ENCODE measurements at places on chromosomes 6 and 20. TPM values are rescaled to one million over a fixed set of nuclear protein-coding genes. Genes with fewer than 3 reads are reported as not detected.

DNA sequence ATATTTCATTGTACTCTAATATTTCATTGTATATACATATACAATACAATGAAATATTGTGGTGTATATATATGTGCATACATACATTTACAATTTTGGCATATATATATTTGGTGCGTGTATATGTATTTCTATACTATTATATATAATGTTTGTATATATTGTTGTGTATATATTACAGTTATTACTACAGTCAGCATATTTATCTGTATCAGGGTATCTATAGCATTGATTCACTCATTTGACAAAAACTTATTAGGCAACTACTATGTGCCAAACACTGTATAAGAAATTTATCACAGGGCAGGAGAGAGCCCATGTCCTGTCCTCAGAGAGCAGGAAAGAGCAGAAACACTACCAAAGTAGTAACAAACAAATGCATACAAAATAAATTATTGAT is 910.6 kb downstream of the QKI start:
- no peak overlapping the region for H3K27ac ChIP-seq
- no peak for DNase-seq
- H3K4me1 ChIP-seq: peaks cover 6% of the 10 kb centered on the region
- H3K4me3 ChIP-seq: no peak overlapping the region
- H3K36me3 ChIP-seq: no peaks in the 10 kb centered on the region
- H3K27me3 ChIP-seq: no peaks in the 10 kb centered on the region

Gene DZANK1
- total RNA-seq: 1.5 TPM

Gene OR12D2
- not detected for total RNA-seq

GRCh38 chr20:40807821-40808170 is 118.8 kb upstream of the MAFB start:
- H3K36me3 ChIP-seq: no peaks in the 10 kb centered on the region
- no peak overlapping the region for H3K4me3 ChIP-seq
- no peak overlapping the region for H3K27ac ChIP-seq
- H3K4me1 ChIP-seq: no peaks in the 10 kb centered on the region
- DNase-seq: no peak

Gene SUMO4
- 1.5 TPM for total RNA-seq

Gene SEL1L2
- total RNA-seq: not detected

GRCh38 chr6:90003069-90003795 is 109.0 kb downstream of the GJA10 start:
- H3K27ac ChIP-seq: no peak overlapping the region
- peaks cover 2% of the 10 kb centered on the region for H3K4me1 ChIP-seq
- no peak for DNase-seq
- no peaks in the 10 kb centered on the region for H3K27me3 ChIP-seq
- no peak overlapping the region for H3K4me3 ChIP-seq

Gene EBF4
- 15.2 TPM for total RNA-seq

- peaks cover 22% of the 10 kb centered on the region for H3K4me1 ChIP-seq
- H3K27ac ChIP-seq: no peak overlapping the region
- DNase-seq: no peak
- peaks cover 70% of the 10 kb centered on the region for H3K27me3 ChIP-seq
- peak overlapping the region; percentile 8 for H3K4me3 ChIP-seq
These were observed 30.0 kb downstream of the TFAP2A start for GRCh38 chr6:10384610-10385523.

DNA sequence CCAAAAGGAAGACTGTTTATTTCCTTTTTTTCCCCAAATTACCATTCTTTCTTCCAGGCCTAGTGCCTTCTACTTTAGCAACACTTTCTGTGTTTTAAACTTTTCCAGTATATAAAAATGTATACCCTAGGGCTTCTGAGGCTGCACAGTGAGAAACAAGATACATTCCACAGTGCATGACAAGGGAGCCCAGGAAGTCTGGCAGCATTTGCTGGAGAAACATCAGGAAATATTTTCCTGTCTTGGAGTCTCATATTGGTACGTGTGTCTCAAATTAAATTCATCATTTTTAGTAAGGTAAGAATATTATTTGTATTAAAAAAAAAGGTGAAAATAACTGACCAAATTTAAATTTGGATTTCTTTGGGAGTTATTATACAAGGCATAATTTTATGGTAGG is 662.6 kb downstream of the RFPL4B start:
- H3K4me1 ChIP-seq: peaks cover 69% of the 10 kb centered on the region
- H3K27me3 ChIP-seq: no peaks in the 10 kb centered on the region
- H3K4me3 ChIP-seq: no peak overlapping the region
- H3K27ac ChIP-seq: peak overlapping the region; percentile 84

- H3K27ac ChIP-seq: no peak overlapping the region
- no peak overlapping the region for H3K4me3 ChIP-seq
These were observed 104.0 kb downstream of the CD2AP start for GRCh38 chr6:47581591-47581990.

DNA sequence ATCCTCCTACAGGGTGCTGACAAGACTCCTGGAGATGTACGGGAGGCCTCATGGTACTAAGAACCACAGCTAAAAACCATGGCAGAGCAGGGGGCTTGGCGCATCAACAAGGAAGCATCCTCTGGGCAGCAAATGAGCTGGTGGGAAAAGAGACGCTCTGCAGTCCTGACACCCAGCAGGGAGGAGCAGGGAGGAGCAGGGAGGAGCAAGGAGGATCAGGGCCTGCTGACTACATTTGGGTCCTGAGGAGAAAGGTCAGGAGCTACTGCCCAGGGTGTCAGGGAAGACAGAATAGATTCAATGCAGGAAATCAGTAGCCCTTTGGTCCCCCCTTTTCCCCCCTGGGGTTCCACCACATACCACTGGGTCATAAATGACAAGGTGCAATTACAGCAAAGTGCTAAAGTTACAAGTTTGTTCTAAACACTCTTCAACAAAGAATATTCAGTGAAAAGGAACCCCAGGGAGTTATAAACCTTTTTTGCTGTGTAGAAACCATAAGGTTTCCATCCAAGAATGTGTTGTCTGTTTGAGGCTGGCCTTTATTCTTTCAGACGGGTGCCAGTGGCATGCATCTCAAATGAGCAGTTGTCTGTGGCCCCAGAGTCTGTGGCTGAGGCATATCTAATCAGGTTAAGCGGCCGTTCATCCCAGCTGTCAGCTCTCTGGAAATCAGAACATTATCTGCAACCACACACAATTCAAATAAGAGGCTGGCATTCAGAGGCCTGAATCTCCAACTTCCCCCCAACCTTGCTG is 325.0 kb downstream of the CDC5L start:
- no peaks in the 10 kb centered on the region for H3K36me3 ChIP-seq
- DNase-seq: no peak
- H3K27me3 ChIP-seq: peaks cover 6% of the 10 kb centered on the region
- no peaks in the 10 kb centered on the region for H3K4me1 ChIP-seq
- no peak overlapping the region for H3K4me3 ChIP-seq
- H3K27ac ChIP-seq: no peak overlapping the region

Gene COX4I2
- total RNA-seq: not detected

Gene CEP162
- 10.1 TPM for total RNA-seq

DNA sequence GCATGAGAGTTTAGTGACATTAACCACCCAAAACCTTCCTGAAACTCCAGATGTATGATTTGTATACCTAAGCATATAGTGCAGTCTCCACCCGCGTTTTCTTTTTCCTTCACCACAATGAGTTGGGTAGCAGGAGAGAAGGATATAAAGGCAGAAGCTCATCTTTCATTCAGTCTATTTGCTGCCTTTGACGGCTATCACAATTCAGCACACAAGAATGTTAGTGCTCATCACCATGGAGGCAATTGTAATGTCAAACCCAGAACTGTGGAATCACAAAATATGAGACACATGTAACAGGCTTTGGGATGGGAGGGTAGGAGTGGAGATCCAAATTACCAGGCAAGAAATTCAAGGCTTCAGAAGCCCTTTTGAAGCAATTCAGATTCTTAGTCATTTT is 17.6 kb downstream of the ZHX3 start:
- no peaks in the 10 kb centered on the region for H3K27me3 ChIP-seq
- no peak overlapping the region for H3K27ac ChIP-seq
- peaks cover 11% of the 10 kb centered on the region for H3K4me1 ChIP-seq
- no peaks in the 10 kb centered on the region for H3K36me3 ChIP-seq
- DNase-seq: no peak

- no peak overlapping the region for H3K4me3 ChIP-seq
- peaks cover 19% of the 10 kb centered on the region for H3K4me1 ChIP-seq
- peaks cover 12% of the 10 kb centered on the region for H3K27me3 ChIP-seq
- peaks cover 2% of the 10 kb centered on the region for H3K36me3 ChIP-seq
These were observed 493.7 kb upstream of the SULF2 start for GRCh38 chr20:48278961-48279481.

DNA sequence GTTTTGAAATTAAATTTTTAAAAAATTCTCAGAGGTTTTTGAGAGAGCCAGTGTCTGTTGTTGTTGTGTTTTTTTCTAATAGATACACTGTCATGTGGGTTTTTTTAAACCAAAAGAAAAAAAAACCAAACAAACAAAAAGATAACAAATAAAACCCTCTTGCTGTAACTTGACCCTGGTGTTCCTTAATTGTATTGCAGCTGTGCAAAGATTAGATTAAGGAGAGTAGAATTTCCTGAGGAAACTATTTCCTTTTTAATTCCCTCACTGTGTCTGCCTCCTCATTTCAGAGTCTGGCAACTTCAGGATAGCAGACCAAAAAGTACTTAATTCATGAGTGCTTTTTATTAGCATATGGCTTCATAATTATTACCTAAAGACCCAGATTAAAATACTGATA is 281.9 kb downstream of the EPM2A start:
- H3K4me3 ChIP-seq: no peak overlapping the region
- H3K27ac ChIP-seq: no peak overlapping the region
- no peak for DNase-seq
- H3K27me3 ChIP-seq: no peaks in the 10 kb centered on the region
- H3K36me3 ChIP-seq: no peaks in the 10 kb centered on the region
- H3K4me1 ChIP-seq: no peaks in the 10 kb centered on the region

GRCh38 chr6:62976566-62976965 is 234.7 kb upstream of the FKBP1C start:
- no peak overlapping the region for H3K27ac ChIP-seq
- H3K36me3 ChIP-seq: no peaks in the 10 kb centered on the region
- no peak for DNase-seq
- H3K27me3 ChIP-seq: peaks cover 9% of the 10 kb centered on the region
- H3K4me3 ChIP-seq: no peak overlapping the region
- H3K4me1 ChIP-seq: no peaks in the 10 kb centered on the region

GRCh38 chr6:36844232-36845170 is 5.3 kb upstream of the CPNE5 start:
- H3K36me3 ChIP-seq: no peaks in the 10 kb centered on the region
- DNase-seq: no peak
- H3K27me3 ChIP-seq: peaks cover 1% of the 10 kb centered on the region
- H3K4me1 ChIP-seq: peaks cover 21% of the 10 kb centered on the region

- DNase-seq: no peak
- no peaks in the 10 kb centered on the region for H3K36me3 ChIP-seq
- H3K27me3 ChIP-seq: no peaks in the 10 kb centered on the region
These were observed 53.8 kb downstream of the PCNA start for GRCh38 chr20:5065879-5066383.

DNA sequence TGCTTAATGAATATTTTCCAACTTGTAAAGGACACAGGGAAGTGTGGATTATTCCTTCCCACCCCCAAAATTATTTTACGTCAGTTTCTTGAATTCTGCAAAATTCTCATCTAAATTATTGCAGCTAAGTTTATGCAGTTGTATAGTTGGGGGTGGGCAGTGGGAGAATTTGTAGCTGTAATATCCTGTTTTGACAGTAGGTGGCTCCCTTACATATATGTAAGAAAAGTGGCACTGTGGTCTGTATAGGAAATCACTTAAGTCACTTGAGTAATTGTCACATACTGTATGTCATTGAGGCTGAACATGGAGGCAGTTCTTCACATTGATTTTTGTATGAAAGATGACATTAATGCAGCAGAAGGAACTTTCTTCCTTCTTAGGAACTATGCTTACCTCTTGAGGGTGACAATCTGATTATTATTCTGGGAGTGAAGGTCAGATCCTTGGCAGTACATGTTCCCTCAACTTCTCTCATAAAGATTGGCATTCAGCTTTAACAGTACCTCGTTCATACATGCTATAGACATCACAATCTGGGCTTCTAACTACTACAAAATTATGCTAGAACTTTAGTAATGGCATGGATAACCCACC is 14.6 kb upstream of the CFAP206 start:
- H3K4me1 ChIP-seq: no peaks in the 10 kb centered on the region
- no peaks in the 10 kb centered on the region for H3K27me3 ChIP-seq
- no peak for DNase-seq
- no peak overlapping the region for H3K4me3 ChIP-seq
- H3K27ac ChIP-seq: no peak overlapping the region

- no peaks in the 10 kb centered on the region for H3K4me1 ChIP-seq
- no peak for DNase-seq
- H3K4me3 ChIP-seq: no peak overlapping the region
- no peaks in the 10 kb centered on the region for H3K36me3 ChIP-seq
- H3K27me3 ChIP-seq: peaks cover 2% of the 10 kb centered on the region
These were observed 577.7 kb downstream of the HAO1 start for GRCh38 chr20:7362601-7363000.

DNA sequence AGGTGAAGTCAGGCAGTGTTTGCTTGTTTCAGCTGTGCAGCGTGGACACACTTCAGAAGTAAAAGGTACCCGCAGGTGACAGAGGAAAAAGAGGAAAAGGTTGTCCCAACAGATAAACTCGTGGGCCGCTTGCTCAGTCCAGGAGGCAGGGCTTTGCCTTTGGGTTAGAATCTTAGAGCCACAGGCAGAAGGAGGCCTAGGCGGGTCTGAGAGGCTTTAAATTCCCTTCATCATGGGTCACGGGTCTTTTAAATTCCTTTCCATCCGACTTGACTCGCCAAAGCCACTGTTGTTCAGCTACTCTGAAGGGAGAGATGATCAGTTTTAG is 48.2 kb downstream of the AGPAT4 start:
- peaks cover 33% of the 10 kb centered on the region for H3K4me1 ChIP-seq
- no peaks in the 10 kb centered on the region for H3K27me3 ChIP-seq
- H3K27ac ChIP-seq: no peak overlapping the region
- no peak overlapping the region for H3K4me3 ChIP-seq
- peaks cover 1% of the 10 kb centered on the region for H3K36me3 ChIP-seq
- no peak for DNase-seq

Gene BLOC1S5
- total RNA-seq: 10.2 TPM

DNA sequence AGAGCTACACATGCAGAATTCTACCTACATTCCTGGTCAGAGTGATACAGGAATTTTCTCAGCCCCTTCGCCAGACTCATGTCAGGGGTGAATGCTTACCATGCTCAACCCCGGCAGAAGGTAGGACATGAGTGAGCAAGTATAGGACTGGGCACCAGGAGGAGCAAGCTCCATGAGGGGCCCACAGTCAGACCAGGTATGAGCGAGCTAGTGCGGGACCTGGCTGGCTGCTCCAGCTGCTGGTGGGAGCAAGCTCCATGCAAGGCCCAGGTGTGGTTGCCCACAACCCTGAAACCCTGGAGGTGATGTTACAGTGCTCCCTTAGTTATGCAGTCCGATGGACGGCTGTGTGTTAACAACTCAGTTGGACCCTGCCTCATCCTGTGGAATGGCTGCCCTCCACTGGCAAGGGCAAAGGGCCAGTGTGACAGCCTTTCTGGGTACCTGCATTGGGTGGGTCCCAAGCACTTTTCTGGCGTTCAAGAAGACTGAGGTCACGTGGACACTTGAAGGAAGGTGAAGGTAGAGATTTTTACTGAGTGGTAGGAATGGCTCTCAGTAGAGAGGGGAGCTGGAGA is 503.5 kb upstream of the CITED2 start:
- no peak overlapping the region for H3K4me3 ChIP-seq
- no peaks in the 10 kb centered on the region for H3K36me3 ChIP-seq
- H3K27ac ChIP-seq: no peak overlapping the region
- DNase-seq: no peak
- H3K4me1 ChIP-seq: peaks cover 27% of the 10 kb centered on the region

- no peak overlapping the region for H3K4me3 ChIP-seq
- no peaks in the 10 kb centered on the region for H3K27me3 ChIP-seq
- DNase-seq: no peak
These were observed 61.5 kb downstream of the KCNS1 start for GRCh38 chr20:45039475-45039820.

Gene HUS1B
- 0.79 TPM for total RNA-seq

Data from chondrocyte (in vitro differentiated cells).